ENCODE measurements at places on chromosomes 1 and 21. TPM values are rescaled to one million over a fixed set of nuclear protein-coding genes. Genes with fewer than 3 reads are reported as not detected.

Gene KRTAP11-1
- not detected for total RNA-seq

- no peak for DNase-seq
These were observed 37.9 kb downstream of the PABPC4 start for GRCh38 chr1:39538531-39539251.

Gene KIAA0040
- total RNA-seq = under 0.01 TPM

DNA sequence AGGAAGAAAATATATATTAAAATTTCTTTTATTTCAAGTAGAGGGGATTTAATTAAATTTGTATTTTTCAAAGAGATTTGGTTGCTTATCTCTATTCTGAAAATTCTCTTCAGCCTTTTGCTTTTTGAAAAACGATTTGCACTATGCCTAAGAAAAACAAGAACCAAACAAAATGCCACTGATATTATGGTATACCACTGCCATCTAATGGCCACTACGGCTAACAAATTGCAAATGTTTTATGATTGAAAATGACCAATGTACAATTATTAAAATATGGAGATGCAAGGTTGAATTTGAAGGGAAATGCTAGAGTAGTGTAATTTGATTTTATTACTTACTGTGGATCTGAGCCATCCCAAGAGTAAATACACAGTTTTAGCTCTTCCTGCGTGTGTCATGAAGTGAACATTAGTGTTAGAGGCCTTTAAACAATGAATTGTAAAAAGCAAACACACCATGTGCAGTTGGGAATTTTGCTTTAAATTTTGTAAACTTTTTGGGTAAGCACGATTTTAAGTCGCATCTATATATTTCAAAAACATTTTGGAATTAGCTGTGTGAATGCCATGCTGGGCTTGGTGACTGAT, 137.4 kb upstream of the USP25 start:
- peak; percentile 38 for DNase-seq

Gene NUAK2
- total RNA-seq = 1.0 TPM

Gene RNPC3
- total RNA-seq = 4.6 TPM

- DNase-seq = peak; percentile 83
These were observed 21.1 kb downstream of the TBX19 start for GRCh38 chr1:168301664-168302320.

- no peak for DNase-seq
These were observed 134.3 kb upstream of the ZBTB40 start for GRCh38 chr1:22317231-22317919.

Gene UBL4B
- total RNA-seq = not detected

Gene CD101
- total RNA-seq = not detected

Gene CDCA8
- 0.26 TPM for total RNA-seq

Gene SLC5A3
- 28.6 TPM for total RNA-seq

GRCh38 chr1:185672719-185673360, 61.4 kb upstream of the HMCN1 start:
- DNase-seq = no peak

Gene SPATA1
- 1.7 TPM for total RNA-seq

Gene C1orf94
- total RNA-seq = under 0.01 TPM

Gene MPZ
- 0.51 TPM for total RNA-seq

DNA sequence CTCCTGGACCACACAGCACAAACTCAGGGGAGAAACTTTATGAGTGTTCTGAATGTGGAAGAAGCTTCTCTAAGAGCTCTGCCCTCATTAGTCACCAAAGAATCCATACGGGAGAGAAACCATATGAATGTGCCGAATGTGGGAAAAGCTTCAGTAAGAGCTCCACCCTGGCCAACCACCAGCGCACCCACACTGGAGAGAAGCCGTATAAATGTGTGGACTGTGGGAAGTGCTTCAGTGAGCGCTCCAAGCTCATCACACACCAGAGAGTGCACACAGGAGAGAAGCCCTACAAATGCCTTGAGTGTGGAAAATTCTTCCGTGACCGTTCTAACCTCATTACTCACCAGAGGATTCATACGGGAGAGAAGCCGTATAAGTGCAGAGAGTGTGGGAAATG, 22.5 kb downstream of the ZSCAN20 start:
- peak; percentile 31 for DNase-seq

GRCh38 chr1:64535938-64536835, 66.3 kb downstream of the CACHD1 start:
- peak; percentile 67 for DNase-seq

DNA sequence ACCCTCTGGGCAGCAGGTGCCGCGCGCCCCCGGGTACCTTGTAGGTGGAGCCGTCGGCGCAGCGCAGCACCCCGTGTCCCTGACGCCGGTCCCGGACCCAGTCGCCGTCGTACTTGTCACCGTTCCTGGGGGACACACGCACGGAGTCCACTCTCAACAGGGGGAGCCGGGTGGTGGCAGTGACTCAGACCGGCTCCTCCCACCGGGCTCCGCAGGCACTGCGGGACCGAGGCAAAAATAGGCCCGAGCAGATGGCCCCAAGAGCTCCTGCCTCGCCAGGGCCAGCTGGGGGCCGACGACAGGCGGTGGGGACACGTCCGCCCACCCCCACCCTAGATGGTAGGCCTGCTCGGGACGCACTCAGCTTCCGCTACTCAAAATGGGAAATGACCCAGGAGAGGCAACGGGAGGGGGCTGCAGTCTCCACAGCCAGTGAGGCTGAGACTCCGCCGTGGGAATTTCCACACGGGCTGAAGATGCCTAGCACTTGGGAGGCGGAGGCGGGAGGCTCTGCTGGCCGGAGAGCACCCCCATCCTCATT, 6.3 kb downstream of the MORN1 start:
- DNase-seq = no peak

DNA sequence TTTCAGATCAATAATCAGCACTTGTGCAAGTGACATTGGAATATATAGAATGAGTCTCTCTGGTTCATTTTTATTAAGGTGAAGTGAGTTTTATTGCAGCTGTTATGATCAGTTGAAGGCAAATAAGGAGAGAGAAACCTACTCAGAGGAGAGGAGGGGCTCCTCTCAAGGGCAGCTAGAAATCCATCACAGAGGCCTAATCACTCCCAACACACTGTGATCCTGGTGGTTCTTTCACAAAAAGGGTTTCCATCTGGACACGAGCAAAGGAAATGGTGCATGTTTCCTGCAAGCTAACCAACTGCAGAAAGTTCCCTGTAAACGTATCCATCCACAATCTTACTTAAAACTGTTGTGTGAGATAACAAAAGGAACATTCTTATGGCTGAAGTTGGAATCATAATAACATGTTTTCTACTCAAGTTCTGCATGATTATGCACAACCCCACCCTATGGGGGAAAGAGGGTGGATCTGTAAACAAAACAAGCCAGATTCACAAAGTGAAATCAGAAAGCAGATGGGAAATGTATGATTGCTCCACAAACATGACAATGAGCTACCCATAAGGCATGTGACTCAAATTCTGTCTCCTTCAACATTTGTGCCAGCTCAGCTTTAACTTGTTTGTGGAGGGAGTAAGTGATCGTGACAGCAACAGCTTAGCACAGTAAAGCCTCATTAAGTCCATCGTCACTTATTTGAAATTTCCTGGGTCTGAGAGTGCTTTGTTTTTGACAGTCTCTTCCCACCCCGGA, 141.2 kb upstream of the ST6GALNAC5 start:
- DNase-seq = peak; percentile 21

DNA sequence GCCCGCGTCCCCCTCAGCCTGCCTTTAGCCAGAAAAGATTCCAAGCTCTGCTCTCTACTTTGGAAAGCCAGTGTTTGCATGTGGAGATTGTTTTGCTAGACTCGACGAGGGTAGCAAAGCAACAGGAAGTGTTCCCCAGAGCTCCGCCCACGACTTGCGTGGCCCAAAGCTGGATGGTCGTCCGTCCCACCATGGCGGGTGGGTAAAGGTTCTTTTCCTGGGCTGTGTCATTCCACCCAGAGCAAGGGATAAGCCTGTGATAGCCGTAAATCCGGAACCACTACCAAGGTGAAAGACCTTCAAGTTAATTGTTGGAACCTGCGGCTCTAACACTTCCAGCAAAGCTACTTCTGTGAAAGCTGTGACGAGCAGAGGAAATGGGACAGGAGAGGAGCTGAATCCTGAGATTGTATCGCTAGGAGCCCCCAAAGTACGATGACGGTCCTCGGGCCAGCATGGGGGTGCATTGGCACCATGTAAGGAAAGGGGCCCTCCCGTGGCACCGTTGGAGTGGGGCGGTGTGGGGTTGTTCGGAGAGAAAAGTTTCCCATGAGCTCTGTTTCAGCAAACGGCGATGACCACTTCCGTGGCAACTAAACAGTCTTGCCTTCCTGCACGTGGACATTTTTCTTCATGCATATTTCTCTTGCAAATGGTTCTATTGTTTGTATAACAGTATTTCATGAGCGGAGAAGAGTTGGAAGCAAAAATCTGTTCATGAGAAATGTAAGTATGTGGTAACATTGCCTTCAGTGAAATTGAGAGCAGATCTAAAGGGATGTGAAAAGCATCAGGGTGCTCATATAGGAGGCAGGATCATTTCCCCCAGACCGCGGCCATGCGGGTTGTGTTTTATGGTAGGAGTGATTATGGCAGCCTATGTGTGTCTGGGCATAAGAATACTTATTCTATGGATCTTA, 8.4 kb downstream of the MX2 start:
- no peak for DNase-seq

DNA sequence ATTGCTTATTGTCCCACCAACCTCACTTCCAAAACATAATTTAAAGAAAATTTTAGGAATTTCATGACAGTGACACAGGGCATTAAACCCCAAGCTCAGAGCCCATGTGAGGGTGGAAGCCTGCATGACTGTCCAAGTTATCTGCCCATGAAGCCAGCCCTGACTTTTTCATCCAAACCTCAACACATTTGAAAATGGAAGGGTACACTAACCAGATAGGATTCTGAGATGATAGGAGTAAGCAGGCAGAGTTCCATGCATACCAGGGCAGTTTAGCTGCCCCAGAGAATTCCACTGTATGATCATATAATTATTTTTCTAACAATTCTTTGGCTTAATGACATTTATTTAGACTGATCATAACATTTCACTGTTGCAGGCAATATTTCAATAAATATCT, 986.0 kb downstream of the TTLL7 start:
- DNase-seq = peak; percentile 8

- peak; percentile 35 for DNase-seq
These were observed 10.8 kb upstream of the LSM10 start for GRCh38 chr1:36408479-36408878.

DNA sequence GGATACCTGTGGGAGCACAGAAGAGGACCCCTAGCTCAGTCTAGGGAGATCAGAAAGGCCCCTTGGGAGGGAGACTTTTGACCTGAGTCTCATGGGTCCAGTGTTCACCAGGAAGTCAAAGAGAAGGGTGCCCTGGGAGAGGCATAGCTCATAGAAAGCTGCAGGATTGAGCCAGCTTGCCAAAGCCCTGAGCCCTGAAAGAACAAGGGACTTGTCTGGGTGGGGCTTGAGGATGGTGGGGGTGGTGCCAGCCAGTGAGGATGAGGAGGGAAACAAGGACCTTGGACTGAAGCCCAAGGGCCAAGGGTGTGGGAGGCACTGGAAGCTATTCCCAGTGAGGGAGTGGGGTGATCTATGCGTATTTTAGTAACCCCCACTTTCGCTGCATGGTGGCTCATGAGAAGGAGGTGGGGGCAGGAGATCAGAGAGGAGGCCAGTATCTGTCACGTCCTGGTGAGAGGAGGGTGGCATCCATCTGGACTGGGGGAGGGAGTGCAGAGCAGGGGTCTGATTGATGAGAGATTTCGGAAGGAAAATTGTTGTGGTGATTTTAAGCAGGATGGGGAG, 28.4 kb downstream of the DMBX1 start:
- DNase-seq = no peak

Gene SAMD13
- 1.3 TPM for total RNA-seq

Gene CLCNKA
- total RNA-seq = under 0.01 TPM

Gene PPFIA4
- total RNA-seq = 4.3 TPM

Gene CYP4Z1
- not detected for total RNA-seq

DNA sequence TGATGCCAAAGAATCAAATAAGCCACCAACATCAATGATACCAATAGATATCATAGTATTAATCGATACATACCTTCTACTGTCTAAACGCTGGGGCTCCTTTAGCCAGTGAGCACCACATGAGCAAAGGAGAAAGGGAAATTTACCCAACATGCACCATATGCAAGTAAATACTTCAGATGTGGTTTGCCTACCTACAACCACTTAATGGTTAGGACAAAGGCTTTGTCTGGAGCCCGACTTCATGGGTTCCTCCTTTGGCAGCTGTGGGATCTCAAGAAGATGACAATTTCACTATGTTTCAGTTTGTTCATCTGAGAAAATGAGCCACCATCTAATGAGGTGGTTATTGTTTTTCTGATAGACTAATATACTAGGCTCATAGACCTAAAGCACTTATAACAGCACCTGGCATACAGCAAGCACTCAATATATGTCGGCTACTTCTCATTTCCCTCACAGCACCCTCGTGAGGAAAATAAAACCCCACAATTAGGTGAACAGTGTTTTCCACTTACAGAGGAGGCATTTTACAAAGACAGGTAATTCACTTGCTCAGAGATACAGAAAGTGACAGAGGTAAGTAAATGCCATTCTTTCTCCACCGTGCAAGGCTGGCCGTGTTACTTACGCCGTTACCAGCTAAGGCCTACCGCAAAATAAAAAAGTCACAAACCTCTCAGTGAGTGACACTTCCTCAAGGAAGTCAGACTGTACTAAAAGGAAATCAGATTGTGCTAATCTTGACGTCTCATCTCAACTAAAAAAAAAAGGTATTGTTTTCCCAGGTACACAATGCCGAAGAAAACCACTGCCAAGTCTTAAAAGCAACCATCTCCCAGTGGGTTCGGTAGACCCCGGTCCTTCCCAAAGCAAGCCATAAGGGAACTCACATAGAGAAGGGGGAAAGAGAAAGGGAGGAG, 1.6 kb downstream of the TTC13 start:
- DNase-seq = no peak

DNA sequence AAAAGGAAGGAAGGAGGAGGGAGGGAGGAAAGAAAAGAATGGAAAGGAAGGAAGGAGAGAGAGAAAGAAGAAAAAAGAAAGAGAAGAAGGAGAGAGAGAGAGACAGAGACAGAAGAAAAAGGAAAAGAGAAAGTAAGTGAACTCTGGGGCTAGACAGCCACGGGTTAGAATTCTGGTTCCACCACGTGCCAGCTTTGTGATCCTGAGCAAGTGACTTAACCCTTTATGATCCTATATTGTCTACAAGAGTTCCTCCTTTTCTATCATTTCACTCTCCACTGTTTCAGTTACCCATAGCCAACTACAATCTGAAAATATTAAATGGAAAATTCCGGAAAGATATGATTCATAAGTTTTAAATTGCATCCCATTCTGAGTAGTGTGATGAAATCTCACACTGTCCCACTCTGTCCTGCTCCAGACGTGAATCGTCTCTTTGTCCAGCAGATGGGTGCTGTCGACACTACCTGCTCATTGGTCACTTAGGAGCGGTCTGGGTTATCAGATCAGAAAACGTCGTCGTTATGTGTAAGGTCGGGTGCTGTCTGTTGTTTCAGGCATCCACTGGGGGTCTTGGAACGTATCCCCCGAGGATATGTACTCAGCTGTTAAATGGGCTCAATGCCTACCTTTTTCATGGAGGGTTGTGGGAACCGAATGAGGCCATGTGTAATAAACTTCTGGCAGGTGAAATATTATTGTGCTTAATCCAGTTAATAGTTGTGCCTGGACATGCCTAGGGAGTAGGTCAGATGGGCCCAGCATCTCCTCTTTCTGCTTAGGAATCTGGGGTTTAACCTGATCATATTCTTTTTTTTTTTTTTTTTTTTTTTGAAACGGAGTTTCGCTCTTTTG, 19.1 kb downstream of the TMEM51 start:
- DNase-seq = peak; percentile 49
